GM04503 (cell line): ENCODE measurements at places on chromosomes 4 and X.
A peak's percentile ranks its signal among the peaks of the same experiment; 100 is the strongest.

GRCh38 chr4:110049951-110050925, 137.6 kb downstream of the EGF start:
- DNase-seq: no peak

DNA sequence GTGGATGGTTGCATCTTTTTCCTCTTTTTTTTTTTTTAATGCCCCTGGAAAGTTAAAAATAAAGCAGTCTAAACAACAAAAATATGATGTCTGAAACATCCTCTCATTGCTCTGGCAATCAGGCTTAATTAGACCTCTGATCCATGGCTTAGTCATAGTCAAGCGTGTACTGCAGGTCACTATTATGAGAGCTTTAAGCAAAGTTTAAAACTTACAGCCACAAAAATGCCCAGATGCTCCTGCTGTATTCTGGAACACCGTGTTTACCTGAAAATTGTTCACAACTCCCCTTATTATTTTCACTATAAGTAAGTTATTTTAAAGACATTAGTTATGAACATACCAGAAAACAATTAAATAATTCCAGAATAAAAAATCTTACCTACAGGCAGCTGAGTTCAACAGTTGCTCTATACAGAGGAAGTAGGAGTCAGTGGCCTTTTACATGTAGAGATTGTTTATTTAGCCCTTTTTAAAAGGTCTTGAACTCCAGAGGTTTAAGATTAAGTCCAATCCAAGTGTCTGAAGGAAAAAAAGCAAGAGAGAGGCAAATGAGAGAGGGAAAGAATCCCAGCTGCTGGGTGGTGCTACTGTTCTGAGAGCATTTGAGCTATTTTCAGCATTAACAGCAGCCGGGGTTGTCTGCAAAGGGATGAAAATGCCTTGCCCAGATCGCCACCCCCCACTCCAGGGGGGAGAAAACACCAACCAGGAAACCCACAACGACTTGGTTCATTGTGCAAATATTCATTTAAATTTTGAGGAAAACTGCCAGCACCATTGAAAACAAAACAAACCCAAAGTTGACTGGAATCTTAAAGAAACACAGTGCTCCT, 36.9 kb downstream of the SORBS2 start:
- DNase-seq: peak; percentile 78

DNA sequence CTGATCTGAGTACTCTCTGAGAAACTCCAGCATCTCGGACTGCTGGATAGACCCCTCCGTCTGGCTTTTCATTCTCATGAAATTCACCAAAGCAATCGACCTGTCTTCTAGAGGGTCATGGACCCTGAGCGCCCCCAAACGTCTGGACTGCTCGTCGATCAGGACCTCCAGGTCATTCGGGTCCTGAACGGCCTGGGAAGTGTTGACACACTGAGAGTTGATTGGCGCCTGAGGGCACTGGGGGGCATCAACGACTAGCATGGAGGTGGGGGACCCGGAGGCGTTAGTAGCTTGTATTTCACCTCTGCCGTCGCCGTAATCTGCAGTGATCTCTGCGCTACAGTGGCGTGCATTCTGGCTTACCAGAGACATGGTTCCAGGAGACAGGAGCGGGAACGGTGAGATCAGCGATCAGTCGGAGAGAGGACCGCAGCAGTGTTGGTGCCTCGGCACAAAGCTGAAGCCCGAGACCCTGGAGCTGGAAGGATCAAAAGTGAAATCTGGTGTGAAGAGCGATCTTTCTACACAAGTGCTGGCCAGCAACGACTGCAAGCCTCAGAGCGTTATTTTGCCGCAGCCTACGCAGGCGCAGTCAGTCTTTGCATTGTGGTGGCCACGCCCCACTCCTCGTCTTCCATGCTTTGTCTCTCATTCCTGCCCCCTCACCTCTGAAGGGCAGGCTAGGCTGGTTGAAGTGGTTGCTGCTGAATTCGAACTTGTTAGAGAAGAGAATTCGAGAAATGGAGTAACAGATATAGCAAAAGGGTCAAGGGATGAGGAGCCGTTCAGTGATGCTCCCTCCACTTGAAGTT, at the start of gene MAGEE2:
Gene MAGEE2 (minus strand): TSS at position 575 of the 812 bp plus-strand sequence. CDS start 203 bp downstream, at position 372.
- no peak for DNase-seq

DNA sequence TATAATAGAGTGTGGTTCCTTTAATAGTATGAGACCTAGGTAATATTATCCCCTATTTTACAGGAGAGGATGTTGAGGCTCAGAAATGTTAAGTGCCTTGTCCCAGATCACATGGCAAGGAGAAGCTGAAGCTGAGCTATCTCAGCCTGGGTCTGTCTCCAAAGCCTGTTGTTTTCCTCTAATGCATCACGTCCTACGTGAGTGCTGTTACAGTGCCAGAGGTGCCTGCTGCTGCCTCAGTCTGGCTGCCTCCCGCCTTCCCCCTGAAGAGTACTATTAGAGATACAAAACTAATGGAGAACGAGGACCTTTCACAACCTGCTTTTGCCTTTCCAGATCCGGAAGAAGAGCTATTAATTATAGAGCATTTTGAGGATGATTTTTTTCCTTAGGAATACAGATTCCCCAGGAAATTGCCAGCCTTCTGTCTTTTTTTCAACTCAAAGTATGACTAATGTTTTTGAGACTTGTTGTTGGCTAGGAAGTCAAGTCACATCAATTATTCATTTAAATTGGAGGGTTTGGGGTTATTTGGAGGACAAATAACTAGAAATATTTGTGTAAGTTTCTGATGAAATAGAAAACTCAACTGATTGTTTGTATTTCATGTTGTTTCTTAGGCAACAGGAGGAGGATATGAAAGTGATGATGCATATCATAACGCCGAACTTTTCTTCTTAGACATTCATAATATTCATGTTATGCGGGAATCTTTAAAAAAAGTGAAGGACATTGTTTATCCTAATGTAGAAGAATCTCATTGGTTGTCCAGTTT, 43.9 kb upstream of the MTMR1 start:
- peak; percentile 36 for DNase-seq

DNA sequence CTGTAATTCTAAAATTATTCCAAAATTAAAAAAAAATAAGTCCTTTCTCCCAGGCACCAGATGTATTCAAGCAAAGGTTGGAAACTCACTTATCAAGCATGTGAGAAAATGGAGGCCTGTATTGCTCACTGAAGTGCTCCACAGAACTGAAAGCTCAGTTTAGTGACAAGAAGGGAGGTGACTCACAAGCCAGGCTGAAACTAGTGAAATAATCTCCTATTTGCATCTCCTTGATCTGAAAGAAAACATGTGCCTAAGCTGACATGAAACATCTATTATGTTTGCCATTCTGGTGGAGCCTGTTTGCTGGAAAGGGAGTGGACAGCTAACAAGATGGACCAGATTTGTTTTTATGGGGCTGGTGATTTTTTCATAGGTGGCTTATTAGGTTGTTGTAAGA, 54.0 kb upstream of the AMELX start:
- DNase-seq: peak; percentile 22

DNA sequence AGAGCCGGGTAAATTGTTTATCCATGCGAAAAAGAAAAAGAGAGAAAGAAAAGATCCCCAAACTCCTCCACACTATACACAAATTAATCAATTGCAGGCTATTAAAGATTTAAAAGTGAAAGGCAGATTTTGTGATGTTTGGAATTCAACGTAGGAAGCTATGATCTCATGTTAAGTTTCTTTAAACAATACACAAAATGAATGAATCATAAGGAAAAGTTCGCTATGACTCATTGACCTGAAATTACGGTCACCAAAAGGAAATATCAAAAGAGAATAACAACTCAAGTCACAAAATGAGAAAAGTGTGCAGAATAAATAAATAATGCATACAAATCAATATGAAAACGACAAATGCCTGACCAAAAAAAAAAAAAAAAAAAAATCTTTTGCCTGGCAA, 28.6 kb downstream of the CLNK start:
- no peak for DNase-seq

DNA sequence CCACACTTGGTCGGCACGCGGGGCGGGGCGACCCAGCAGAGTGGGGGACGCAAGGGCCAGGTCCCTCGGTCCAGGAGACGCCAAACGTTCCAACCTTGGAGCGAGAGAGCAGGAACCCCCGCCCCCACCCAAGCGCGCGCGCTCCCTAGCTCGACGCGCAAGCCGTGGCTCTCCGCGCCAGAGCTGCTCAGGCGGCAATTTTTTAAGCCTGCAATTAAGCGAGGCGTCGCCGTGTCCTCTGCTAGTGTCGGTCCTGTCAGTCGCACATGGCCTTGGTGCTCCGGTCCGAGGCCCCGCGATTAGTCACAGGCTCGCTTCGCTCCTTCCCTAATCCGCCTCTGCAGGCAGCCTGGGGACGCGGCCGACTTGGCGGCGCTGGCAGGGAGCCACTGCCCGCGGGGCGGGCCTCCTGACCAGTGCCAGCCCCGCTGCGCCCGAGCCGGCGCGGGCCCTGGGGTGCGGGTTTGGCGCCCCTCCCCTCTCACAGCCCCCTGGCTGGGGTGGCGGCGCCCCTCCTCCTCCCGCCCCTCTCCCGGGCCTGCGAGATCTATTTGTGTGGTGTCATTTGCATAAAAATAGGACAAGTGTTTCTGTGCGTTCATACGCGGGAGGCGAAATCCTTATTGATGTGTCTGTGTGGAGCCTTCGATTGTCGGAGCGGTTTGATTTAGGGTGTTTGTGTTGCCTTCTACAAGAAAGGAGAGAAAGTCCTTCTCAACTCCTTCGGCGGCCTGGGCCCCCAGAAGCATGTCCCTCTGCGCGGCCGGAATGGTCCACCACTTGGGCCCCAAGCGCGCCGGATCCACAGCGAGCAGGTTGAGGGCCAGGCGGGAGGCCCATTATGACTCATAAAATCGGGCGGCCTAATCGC, 9.8 kb upstream of the BCOR start:
- no peak for DNase-seq

- DNase-seq: no peak
Measured at GRCh38 chrX:44240036-44240435, 103.4 kb downstream of the EFHC2 start.

GRCh38 chrX:48683411-48683982, at the start of gene WAS:
Gene WAS (plus strand): TSS chrX:48683799. CDS start chrX:48683854, 55 bp downstream.
- no peak for DNase-seq

- no peak for DNase-seq
Measured at GRCh38 chr4:81427344-81427821, 44.3 kb downstream of the RASGEF1B start.

DNA sequence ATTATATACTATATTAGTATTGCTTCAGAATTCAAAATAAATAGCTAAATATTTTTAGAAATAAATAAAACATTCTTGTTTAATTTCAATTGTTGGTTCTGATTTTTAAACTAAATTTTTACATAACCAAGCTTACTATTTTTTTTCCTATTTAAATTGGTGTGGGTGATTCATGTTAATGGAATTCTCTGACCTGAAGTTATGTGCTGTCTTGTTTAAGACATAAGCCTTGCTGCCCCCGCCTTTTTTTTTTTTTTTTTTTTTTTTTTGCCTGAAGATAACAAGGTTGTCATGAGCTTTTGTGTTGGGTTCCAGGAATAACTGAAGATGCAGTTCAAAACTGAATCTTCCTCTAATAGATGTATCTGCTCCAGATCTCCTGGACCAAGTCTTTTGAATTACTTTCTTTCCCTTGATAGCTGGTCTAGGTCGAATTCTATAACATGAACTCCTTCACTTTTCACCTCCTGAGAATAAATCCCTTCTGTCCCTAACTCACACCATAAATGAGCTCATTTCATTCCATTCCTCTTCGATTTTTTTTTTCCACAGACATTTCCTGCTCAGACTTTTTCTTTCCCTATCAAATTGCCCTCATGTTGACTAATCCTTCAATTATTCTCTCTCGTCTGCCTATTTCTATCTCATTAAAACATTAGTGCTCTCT, 261.5 kb upstream of the FTHL17 start:
- DNase-seq: no peak

- DNase-seq: no peak
Measured at GRCh38 chrX:3451571-3451970, 105.1 kb upstream of the MXRA5 start.

- no peak for DNase-seq
Measured at GRCh38 chr4:114495471-114495928, 103.1 kb upstream of the UGT8 start.

DNA sequence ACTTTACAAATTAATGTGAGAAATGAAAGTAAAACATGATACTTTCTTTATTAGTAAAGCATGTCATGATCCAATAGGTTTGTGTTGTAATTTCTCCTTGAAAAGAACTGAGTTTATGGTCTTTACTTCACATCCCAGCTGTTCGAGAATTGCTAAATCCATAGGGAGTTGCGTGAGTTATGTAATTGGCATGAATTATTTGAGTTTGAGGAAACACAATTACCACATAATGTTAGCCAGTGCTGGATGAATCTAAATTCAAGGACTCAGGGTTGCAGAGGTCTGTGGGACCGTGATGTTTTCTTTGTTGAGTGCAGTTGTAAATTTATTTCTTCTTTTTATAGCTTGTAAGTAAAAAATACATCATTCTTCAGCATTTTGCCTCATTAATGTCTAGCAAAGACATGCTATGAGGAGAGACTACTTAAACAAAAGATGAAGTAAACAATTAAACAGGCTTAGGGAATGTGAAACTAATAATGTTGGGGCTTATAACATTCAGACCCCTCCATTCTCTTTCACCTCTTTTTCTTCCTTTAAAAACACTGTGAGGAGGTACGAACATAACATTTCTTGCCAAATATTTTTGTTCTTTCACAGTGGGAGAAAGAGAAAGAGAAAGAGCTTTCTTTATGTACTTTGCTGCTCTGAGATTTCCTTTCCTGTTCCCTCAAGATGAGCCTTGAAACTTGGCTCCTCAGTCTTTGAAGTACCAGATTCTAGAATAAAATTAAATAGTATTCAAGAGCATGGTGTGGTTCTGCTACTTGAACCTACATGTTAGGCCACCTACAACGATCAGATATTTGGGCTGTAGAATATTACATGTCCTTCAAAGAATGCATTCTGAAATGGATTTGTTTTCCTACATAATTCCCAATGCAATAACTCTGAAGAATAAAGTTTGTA, 159.6 kb upstream of the ANK2 start:
- DNase-seq: peak; percentile 91

DNA sequence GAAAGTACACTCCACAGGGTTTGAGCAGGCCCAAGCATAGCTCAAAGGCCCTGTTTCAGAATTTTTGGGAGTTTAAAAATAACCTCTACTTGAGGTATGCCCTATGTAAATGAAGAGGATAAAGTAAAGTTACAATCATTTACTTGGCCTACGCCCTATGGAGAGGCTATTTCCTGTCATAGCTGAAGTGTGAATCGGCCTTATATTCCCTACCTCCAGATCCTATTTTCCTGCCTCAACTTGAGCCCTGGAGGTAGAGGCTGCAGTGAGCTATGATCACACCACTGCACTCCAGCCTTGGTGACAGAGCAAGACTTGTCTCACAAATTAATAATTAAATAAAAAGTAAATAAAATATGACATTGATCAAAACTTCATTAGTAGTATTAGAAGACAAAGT, 11.5 kb upstream of the TXLNG start:
- no peak for DNase-seq
